NCI-H2029 treated with DMSO at 0.1 percent for 48 hours (cell line): ENCODE measurements at places on chromosomes 2 and 18.

- no peak for DNase-seq
These were observed 19.5 kb downstream of the MRPL44 start for GRCh38 chr2:223976635-223977226.

DNA sequence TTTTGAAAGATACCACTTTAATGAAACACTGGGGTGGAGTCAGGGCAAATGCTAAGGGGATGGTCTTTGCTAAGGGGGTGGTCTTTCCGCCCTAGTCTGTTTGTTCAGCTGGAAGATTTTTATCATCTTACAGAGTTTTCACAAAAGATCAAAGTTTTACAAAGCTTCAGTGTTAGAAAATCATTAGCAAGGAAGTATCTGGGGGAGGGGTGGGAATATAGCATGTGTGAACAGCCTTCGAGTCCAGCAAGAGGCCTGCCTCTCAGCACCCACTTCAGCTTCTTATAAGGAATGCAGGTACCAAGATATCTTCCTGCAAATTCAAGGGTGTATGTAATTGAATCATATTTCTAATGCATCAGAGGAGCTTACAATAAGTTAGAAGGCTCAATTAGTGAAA, 112.9 kb downstream of the RAPGEF4 start:
- DNase-seq, result no peak

DNA sequence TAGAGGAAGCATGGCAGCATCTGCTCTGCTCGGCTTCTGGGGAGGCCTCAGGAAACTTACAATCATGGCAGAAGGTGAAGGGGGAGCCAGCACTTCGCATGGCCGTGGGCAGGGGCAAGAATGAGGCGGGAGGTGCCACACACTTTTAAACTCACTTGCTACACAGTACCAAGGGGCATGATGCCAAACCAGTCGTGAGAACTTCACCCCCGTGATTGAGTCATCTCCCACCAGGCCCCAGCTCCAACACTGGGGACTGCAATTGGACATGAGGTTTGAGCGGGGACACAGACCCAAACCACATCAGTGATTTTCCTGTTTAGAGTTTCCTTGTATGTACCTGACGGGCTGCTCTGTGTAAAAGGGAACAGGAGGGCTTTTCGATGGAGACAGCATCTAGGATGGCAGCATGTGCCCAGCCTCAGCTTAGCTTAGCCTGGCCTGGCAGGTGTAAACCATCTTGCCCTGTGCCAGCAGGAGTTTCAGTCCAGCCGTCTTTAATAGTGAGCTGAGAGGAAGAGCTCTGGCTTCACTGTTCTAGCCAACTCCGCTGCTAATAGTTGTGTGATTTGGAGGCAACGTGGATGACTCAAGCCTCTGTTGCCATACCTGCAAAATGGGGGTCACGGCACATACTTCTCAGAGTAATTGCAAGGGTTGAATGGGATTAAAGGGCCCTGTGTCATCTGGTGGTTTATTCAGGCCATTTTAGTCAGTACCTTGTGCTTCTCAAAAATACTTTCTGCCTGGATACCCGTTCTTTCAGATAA, 101.8 kb downstream of the ASAP2 start:
- DNase-seq, result no peak

GRCh38 chr18:58949031-58949430, 84.4 kb downstream of the ZNF532 start:
- DNase-seq, result no peak

GRCh38 chr2:174546519-174547506, 50.8 kb downstream of the WIPF1 start:
- DNase-seq, result no peak

GRCh38 chr2:15750433-15750814, 158.8 kb downstream of the DDX1 start:
- DNase-seq, result no peak

GRCh38 chr2:144582651-144583380, 62.9 kb upstream of the ZEB2 start:
- no peak for DNase-seq

- no peak for DNase-seq
These were observed 104.9 kb downstream of the RBMS1 start for GRCh38 chr2:160388464-160389263.

DNA sequence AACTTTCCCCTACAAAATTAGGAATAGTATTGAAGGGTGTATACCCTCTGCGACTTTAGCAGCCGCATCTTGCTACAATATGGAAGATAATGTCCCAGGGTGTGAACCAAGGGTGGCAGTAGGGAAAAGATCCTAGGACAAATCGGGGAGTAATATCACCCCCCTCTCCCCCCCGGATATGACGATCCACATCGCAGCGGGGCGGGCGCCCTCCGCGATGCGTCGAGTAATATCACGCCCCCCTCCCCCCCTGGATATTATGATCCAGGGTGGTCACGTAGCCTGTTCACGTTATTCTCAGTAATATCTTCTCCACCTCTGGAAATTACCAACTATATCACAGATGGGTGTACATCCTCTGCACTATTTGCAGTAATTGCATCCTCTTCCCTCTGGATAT, 82.9 kb downstream of the DAPL1 start:
- DNase-seq, result no peak

DNA sequence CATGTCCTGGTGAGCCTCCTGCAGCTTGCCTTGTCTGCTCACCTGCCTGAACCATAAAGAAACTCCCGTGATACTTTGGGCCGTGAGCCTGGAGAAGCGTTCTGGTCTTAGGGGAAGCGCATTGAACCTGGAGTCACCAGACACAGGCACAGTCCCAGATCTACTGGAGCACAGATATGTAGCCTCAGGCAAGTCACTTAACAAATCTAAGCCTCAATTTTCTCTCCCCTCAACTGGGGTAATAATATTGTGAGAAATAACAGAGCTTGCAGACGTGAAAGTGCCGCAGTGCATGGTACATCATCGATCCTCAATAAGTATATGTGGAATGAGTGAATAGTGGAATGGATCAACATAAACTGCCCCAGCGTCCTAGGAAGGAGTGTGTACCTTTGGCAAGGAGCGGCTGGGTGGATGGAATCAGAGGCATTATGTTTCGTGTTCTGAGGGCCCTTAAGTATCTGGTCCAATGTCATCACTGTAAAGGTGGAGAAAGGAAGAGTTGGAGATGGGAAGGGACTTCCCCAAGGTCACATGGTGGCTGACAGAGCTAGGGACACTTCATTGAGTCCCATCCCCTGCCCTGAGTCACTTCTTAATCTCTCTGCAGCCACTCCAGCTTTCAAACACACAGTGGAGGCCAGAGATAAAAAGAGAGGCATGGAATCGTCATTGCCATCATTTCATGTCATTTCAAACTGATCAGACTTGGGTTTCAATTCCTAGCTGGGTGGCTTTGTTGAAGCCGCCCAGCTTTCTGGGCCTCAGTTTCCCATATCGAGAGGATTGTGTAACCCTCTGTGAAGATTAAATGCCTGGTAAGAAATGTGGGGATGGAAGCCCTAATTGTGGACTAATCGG, 172.4 kb downstream of the DDX1 start:
- DNase-seq, result no peak

GRCh38 chr2:150846691-150847090, 359.2 kb upstream of the RND3 start:
- DNase-seq, result no peak

DNA sequence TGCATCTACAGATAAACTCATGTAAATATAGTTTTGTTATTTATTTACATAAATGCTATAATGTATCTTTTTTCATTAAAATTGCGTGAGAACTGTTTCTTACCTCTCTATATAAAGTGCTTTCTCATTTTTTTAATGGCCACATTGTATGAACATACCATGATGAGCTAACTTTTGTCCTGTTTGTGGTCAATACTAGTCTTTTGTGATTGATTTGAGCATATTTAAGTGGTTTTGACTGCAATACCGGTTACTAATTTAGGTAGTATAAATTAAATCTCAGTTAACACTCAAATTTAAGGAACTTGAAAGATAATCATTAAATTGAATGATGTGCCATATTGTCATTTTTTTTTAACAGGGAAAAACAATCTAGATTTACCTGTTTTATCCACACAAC, 108.2 kb downstream of the HAUS1 start:
- DNase-seq, result no peak

DNA sequence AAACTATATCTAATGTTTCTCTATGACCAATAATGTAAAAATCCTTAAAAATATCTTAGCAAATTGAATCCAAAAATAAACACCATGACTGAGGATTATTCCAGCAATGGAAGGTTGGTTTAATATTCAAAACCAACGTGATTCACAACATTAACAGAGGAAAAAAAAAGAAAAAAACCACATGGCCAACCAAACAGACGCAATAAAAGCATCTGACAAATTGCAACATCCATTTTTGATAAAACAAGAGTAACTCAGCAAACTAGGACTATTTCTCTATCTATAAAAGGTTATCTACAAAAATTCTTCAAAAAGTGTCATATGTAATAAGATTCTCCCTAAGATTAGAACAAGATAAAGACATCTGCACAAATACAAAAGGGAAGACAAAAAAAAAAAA, 28.9 kb downstream of the PPP3R1 start:
- no peak for DNase-seq

- no peak for DNase-seq
These were observed 479.3 kb downstream of the CPS1 start for GRCh38 chr2:211035548-211036185.

GRCh38 chr2:102063941-102064678, 72.3 kb downstream of the IL1R2 start:
- no peak for DNase-seq

GRCh38 chr2:175976391-175977157, 25.5 kb downstream of the LNPK start:
- no peak for DNase-seq

DNA sequence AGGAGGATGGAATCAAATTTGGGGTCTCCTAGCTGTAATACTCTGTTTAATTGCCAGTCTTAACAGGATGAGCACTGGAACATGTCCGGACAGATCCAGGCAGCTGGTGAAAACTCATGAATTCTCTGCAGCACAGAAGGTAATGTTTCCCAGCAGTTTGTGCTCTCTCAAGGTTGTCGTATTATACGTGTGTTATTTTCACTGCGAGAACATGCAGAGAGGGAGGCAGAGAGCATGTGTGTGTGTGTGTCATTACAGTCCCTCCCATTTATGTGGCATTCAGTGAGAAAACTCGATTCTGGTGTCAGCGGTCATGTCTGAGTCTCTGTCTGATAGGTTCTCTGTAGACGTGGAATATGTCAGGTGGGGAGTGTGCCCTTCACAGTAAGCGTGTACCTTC, 150.2 kb upstream of the POU3F3 start:
- no peak for DNase-seq

DNA sequence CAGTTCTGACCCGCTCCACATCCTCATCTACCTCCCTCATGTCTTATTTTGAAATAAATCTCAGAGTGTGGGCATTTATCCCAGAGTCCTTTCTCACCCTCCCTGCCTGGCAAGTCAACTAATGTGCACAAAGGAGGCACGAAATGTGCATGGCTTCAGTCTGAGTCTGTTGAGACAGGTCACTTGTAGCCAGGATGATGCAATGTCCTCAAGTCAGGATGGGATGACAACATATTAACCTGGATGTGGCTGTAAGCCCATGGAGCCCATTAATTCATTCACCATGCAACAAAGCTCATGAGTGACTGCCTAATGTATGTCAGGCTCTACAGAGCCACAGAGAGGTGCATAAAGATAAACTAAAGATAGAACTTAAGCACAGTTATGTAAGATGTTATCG, 34.5 kb downstream of the KCNG3 start:
- no peak for DNase-seq

GRCh38 chr18:73684647-73685046, 463.0 kb downstream of the FBXO15 start:
- no peak for DNase-seq

- no peak for DNase-seq
These were observed 32.2 kb downstream of the STAT1 start for GRCh38 chr2:190981733-190982132.

DNA sequence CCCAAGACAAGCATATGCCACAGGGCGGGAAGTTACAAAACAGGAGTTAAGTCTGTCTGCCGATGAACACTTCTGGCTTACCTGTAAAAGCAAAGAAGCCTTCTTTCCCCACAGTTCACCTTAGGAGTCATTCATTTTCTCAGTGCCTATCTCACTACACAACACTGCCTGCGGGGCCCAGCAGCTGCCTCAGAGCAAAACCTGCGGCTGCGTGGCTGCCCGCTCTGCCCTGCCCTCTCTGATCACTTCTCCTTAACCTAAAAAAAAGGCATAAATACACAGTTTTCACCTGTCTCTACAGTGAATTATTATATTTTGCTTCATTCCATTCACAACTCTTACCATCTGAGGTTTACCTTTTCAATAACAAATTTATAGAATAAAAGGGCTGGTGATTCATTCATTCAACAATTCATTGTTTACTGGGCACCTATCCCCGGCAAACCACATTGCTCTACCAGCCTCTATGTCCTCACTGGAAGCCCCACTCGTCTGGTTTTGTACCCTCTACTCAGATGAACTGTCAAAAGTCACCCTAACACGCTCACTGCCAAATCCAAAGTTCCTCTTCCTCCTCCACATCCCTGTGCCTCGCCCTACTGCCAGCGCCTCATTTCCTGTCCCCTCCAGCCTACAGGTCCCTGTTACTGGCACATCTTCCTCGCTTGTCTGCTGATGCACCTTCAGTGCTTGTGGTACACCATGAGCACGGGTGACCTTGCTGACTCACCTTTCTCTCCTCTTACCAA, 31.4 kb downstream of the AFG3L2 start:
- no peak for DNase-seq
